ENCODE measurements at places on chromosomes 6 and 20.

- no peak for DNase-seq
These were observed 144.6 kb upstream of the AFDN start for GRCh38 chr6:167682125-167682524.

- no peak for DNase-seq
These were observed 77.2 kb downstream of the TMEM242 start for GRCh38 chr6:157246048-157246630.

DNA sequence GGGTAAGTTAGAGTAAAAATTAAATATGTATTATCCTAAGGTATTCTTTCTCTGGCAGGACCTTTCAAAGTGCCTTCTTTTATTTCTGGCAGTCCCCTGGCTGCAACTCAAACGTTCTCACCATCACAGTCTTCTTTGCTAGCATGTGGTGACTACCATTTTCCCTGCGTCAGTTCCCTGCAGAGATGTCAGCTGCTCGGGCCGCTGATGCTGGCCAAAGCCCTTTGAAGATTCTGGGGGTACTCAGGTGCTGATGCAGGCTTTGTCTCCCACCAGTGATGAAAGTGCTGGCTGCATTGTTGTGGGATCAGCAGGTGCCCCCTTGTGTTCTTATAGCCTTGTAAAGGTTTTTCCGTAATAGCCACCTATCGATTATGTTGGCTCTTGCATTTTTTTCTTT is 140.1 kb downstream of the BTBD3 start:
- no peak for DNase-seq

- DNase-seq = no peak
These were observed 201.7 kb upstream of the PRDM1 start for GRCh38 chr6:105884426-105884825.

DNA sequence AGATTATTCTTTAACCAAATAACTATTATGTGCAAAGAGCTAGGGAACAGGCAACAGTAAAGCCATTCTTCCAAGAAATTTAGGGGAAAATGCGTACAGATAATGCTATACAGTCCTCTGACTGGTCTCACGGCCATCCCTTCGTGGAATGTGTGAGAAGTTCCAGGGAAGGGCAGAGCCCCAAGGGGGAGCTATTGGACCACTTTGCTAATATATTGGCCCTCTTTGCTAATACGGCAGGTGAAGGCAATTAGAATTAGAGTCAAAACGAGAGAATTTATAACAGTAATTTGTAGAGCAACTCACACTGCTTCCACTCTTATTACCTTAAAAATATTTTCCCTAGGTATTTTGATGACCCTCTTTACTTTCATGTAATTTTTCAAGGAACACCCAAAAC is 140.4 kb downstream of the IMPG1 start:
- peak; percentile 51 for DNase-seq

DNA sequence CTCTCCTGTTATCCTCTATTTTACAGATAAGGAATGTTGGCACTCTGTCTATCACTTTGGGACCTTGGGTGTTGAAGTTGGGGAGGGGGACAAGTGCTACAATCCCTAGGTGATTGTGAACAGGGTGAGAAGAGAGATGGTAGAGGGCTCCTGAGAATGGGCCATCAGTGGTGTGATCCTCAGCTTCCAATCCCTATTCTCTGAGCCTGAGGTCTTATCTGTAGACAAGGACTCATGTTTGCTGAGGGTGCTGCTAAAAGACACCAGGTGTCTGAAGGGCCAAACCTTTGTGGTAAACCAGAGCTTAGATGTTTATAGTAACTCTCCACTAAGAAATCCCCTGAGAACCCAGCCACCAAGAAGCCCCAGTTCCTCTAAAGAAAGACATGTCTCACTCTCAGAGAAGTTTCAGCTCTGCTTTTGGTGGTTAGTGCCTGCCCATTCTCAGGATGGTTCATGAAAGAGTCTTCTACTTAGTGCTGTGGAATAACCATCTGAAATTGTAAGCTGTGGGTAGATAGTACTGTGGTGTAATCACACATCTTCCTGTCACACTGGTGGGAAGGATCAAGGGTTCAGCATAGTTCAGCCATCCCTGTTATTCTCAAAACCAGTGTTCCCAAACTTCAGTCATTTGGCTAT is 58.2 kb upstream of the IL20RA start:
- no peak for DNase-seq

DNA sequence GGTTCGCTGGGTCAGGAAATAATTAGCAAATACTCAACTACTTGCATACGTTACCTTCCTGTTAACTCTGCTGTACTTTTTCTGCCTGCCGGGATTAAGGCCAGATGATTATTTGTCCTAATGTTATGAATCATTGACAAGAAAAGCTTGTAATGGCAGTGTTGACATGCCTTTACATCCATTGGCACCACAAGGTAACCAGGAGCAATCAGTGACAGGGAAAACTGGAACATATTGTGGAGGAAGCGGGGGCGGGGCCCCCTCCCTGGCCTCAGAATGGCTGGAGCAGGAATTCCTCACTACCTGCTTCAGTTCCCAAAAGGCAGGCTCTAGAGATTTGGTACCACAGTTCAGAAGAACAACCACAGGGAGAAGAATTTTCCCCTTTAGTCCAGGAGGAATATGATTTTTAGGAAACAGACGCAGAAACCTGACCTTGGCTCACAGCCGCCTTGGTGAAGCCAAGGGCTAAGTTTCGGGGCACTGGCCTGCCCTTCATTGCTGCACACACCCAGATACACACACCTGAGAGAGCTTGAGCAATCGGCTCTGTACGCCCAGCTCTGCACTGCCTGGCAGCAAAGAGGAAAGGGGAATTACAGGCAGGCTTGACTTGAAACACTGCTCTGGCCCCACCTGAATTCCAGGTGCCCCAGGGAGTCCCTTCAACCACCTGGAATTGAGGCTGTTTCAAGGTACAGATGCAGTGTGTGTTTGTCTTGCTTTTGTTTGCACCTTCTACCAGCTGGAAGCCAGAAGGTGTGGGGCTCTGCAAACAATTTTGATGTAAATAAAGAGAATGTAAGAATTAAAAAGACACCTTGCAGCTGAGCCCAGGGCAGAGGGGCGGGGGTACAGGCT is 89.8 kb downstream of the MYB start:
- no peak for DNase-seq

DNA sequence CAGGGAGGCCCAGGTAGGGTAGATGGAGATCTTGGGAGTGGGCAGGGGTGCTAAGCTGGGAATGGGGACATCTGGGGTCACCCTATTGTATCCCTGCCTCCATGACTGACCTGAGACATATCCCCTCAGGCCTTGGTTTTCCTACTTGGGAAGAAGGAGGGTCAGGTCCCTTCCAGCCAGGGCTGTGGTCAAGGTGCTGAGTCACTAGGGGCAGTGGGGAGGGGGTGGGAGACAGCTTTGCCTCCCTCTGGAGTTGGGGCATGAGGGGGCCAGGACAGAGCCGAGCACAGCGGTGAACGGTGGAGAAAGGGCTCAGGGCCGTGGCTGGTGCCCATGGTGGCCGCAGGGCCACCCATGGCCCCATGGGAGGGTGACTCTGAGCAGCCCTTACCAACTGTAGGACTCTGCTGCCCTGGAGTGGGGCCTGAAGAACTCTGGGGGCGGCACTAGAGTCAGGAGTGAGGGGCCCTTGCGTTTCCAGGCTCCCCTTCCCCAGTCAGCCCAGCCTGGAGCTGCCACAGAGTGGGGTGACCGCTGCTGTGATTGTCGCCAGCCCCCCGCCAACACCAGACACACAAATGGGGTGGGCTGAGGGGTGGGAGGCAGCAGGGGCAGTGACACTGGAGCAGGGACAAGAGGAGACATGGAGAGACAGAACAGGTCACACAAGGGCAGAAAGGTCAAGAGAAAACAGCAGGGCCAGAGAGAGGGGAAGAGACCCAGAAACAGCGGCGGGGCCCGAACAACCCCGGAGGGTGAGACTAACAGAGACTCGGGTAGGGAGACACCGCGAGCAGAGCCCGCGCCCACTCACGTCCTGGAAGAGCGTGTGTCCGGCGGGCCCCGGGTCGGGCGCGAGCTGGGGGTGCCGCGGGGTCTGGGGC is 576 bp downstream of the NECAB3 start:
- DNase-seq = no peak

DNA sequence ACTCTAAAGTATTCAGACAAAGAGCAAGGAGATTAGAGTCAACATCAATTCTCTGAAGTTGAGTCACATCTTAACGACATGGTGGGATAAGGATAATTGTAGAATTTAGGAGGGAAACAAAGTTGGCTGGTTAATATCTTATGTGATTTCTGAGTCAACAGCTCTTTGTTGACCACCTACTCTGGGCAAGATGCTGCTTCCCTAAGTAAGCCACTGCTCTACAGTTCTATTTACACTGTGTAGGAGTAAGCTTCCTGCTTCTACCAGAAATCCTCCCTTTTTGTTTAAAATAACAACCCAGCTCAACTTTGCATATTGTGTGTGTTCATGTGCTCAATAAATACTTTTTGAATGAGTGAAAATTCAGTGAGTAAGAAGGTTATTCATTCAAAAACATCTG is 3.1 kb downstream of the HS3ST5 start:
- no peak for DNase-seq

DNA sequence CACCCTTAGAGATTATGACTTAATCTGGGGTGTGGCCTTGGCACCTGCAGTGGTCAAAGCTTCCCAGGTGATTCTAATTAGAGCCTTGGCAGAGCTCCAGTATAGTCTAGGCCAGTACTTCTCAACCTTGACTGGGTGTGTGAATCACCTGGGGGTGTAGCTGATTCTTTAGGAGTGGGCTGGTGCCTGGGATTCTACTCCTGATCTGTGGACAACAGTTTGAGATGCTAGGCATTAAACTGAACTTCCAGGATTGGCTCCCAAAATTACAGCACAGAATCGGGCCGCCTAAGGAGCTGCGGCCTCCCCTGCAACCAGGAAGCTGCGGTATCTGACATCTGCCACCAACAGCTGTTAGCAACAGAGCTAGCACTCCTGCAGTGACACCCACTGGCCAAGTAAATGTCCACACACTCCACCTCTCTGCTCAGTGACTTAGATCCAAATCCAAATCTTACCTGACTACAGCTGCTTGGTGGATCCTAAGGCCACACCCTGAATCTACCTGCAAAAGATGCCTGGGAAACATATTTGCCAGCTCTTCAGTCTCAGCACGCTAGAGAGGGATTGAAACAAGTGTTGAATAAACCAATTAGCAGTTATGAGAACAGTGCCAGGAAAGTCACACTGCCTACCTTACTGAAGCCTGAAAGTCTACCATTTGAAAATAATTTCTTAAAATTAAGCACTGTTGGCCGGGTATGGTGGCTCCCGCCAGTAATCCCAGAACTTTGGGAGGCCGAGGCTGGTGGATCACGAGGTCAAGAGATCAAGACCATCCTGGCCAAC is 126.7 kb downstream of the UNC5CL start:
- DNase-seq = no peak

DNA sequence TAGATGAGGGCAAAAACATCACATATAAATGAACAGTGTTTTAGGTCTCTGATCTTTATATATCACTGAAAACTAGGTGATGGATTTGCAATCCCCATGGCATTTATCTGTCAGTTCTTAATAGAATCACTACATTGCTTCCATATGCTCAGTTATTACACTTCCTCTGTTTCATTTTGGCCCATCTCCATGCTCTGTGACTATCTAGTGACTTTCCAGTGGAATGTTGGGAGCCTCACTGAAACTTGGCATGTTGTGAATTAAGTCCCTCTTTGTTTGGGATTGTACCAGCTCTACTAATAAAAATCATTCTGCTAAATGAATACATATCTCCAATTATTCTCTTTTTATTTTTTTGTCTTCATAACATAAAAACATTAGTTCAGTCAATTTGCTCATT is 226.1 kb upstream of the CEP162 start:
- no peak for DNase-seq

DNA sequence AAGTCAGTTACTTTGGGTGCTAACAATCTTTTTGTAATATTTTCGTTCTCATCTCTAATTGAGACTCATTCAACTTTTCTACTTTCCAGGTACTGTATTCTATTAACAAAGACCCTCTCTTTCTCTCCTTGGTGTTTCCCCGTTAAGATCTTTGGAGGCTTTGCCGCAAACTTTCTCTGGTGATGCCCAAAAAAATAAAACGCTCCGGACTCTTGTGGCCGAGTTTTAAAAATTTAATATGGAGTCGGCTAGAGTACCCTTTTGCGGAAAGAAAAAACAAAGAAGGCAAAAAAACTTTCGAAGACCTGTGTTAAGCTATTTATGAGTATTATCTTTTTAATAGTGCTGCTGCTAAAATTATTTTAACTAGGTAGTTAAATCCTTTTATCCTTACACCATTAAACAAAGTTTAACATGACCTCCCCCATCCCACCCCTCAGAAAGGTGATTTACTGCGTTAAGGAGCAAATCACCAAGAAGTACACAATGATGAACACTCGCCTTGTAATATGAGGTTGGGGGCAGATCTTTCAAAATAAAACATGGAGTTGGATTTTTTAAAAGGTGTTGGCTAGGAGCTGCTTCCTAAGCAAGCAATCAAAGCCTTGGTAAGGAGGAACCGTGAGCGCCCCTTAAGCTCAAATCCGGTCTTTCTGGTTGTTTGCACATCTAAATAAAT is 10.0 kb downstream of the SIM1 start:
- DNase-seq = no peak

GRCh38 chr6:133369773-133370272 is 128.7 kb downstream of the EYA4 start:
- no peak for DNase-seq

GRCh38 chr6:90885611-90886056 is 298.8 kb upstream of the MAP3K7 start:
- DNase-seq = no peak

- no peak for DNase-seq
These were observed 31.5 kb upstream of the PAQR8 start for GRCh38 chr6:52330470-52330869.

GRCh38 chr20:20582734-20583133 is 129.7 kb downstream of the RALGAPA2 start:
- DNase-seq = no peak

DNA sequence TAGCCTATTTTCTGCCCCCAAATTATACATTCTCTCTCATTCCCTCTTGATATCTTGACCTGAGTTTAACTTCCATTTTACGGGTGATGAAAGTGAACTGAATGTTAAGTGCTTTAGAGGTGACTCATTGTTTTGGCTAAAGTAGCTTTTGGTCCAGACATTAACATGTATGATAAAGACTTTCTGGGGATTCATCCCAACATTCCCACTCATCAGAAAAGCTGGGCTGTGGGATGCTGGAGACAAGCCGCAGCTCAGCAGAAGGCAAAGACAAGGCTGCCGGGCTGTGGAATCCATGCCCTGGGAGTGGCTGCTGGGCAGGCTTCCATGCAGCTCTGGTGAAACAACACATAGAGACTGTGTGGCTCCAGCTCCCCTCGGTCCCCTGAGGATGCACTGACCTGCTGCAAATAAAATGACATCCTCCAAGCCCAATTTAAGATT is 89.9 kb upstream of the SYNDIG1 start:
- no peak for DNase-seq

Measured in neuronal stem cell (in vitro differentiated cells).